ENCODE measurements at places on chromosomes 1 and 21.

- peak; percentile 64 for DNase-seq
Measured at GRCh38 chr21:36260030-36260787, 59.8 kb upstream of the MORC3 start.

DNA sequence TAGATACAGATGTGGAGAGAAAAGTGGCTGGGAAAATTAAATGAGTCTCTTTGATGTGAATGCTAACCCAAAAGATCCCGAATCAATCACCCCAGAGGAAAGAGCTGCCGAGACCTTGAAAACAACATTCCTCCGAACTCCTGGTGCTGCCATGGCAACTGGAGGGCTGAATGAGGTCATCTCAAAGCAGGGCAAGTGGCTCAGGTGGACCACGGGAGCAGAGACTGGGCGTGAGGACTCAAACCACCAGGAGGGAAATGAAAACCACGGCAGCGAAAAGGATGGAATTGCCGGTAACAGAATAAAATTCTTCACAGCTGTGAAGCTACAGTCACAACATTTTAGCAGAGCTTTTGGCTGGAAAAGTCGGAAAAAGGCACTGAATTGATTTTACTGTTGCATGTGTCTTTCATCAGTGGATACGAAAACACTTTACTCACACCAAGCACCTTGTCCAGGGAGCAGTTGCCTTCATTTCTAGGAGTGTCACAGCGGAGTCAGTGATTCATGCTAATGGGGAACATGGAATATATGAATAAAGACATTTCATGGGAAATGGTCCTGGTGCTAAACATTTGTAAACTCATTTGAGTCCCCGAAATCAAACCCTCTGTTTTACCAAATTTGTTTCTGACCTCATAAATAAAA is 23.2 kb upstream of the BECN2 start:
- no peak for DNase-seq

GRCh38 chr1:94801919-94802546 is 18.1 kb upstream of the SLC44A3 start:
- DNase-seq, result no peak

- DNase-seq, result no peak
Measured at GRCh38 chr21:26833460-26833939, 11.7 kb downstream of the ADAMTS1 start.

- DNase-seq, result no peak
Measured at GRCh38 chr1:12204754-12205658, 24.8 kb upstream of the VPS13D start.

- DNase-seq, result no peak
Measured at GRCh38 chr1:6126028-6126427, 54.1 kb downstream of the CHD5 start.

- no peak for DNase-seq
Measured at GRCh38 chr1:226678701-226679100, 60.4 kb downstream of the ITPKB start.

GRCh38 chr1:88472298-88472697 is 211.8 kb upstream of the PKN2 start:
- no peak for DNase-seq

GRCh38 chr1:226411619-226412018 is 3.7 kb upstream of the PARP1 start:
- DNase-seq, result no peak

GRCh38 chr1:64229307-64229706 is 25.9 kb downstream of the UBE2U start:
- DNase-seq, result no peak

DNA sequence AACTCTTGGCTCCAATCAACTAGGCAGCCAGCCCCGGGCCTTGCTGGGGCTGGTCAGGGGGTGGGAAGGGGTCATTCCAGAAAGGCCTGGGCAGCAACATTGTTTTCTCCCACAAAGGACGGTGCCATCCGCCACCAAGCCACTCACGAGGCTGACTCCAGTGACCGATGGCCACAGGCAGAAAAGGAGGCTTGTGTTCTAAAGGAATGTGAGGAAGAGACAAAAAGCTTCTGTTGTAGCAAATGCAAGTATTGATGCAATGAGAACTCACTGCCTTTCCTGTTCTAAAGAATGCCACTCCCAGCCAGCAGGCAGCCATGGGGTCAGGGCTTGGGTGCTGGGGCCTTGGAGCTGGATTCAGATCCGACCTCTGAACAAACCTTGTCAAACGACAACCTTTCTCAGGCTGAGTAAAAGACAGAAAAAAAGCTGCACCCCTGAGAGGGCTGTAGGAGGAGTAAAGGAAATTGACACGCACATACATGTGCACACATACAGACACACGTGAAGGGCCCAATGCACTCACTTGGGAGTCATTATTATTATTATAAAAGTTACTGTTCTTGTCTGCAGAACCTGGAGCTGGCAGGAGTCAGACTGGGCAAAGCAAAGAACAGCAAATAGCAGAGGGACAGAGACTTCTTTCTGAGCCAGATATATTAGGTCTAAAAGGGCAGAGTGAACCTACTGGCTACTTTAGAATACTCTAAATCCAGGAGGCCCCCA is 13.9 kb upstream of the PRMT2 start:
- no peak for DNase-seq

GRCh38 chr1:239802275-239802674 is 289.4 kb upstream of the FMN2 start:
- no peak for DNase-seq

GRCh38 chr1:243409284-243409683 is 153.4 kb downstream of the SDCCAG8 start:
- DNase-seq, result no peak

DNA sequence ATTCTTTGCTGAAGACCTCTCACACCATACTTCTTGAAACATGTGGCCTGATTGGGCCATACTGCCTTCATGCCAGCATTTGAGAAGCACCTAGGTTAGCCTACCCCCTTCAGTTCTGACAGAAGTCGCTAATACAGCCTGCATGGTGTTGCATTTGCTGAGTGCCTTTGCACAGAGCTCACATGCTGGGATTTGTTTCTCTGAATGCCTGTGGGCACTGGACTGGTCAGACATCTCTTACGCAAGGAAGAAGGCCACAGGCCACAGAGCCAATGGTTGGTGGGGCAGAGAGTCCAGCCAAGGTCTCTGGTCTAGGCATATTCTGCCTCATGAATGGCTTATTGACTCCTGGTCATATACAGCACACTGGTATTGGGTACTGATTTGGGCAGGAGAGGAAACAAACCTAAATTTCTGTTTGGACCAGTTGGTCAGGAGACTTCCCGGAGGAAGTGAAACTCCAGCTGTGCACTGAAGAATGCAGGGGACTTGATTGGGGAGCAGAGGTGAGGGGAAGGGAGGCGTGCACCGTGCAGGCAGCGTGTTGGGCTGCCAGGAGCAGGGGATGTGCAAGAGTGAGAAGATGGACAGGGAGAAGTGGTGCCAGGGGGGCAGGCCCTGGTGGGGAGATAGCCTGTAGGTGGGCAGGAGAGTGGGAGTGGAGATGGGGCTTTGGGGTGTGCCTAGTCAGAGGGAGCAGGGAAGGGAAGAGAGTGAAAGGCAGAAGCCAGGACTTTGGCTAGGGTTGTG is 18.1 kb downstream of the URB2 start:
- DNase-seq, result no peak

- DNase-seq, result no peak
Measured at GRCh38 chr1:232598837-232599177, 31.1 kb downstream of the SIPA1L2 start.

GRCh38 chr1:191206513-191207207 is 729.0 kb upstream of the BRINP3 start:
- DNase-seq, result no peak

DNA sequence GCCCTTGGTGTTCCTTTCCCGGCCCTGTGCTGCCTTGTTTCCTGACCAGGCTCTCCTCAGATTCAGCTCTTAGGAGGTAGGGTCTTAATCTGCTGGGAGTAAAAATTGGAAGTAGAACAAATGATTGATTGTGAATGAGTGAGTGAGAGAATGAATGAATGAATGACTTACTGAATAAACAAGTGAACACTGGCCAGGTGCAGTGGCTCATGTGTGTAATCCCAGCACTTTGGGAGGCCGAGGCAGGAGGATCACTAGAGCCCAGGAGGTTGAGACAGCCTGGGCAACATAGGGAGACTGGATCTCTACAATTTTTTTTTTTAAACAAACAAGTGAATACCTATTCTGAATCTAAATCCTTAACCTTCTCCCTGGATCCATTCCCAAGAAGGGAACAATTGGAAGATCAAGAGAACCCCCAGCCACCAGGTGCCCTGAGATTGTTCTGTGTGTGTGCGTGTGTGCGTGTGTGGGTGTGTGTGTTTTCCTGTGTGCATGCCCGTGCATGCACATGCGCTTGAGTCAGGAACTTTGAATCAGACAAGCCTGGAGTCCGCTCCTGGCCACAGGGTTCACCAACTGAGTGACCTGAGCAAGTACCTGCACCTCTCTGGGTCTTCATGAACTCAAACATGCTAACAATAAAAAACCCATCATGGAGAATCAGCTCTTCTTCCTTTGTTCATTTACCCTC is 24.3 kb upstream of the CITED4 start:
- no peak for DNase-seq

GRCh38 chr21:29704719-29705118 is 235.1 kb downstream of the GRIK1 start:
- DNase-seq, result no peak

GRCh38 chr1:197195100-197195499 is 48.6 kb upstream of the ASPM start:
- DNase-seq, result no peak

GRCh38 chr1:24865168-24865567 is 64.9 kb downstream of the RUNX3 start:
- peak; percentile 10 for DNase-seq

GRCh38 chr1:163876546-163876945 is 554.8 kb downstream of the NUF2 start:
- DNase-seq, result no peak

GRCh38 chr1:9589144-9589718 is 520 bp downstream of the TMEM201 start:
- DNase-seq, result peak; percentile 69

DNA sequence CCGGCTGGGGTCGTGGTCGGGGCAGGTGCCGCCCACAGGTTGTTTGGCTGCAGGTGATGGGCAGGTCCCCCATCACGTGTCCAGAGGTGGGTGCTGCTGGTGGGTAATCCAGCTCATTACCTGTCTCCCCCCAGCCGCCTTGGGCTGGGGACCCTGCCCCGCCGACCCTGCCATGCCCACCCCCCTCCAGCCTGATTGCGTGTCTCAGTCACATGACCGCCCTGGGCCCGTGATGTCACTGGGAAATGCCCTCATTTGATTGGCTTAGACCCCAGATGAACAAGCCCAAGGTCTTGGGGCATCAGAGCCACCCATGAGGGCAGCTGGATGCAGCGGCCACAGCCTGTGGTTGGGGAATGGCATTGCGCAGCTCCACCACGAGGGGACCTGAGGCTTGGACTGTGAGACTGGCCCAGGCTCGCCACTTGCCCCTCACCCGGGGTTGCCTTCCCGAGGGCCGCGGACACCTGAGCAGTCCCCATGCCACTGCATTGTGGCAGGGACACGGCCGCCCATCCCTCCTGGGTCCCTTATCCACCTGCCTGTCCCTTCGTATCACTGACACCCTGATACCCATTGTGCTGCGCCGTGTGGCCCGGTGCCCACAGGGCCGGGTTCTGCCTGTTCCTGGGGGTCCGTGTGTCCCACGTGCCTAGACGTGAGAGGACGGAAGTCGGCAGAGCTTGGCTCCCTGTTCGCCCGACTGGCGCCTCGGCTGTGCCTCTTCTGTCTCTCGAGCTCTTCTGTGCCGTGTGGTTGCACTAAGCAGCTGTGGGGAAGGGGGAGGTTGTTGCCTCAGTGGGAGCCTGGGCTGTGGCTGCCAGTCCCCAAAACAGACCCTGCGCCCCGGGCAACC is 68.0 kb downstream of the FAAP20 start:
- no peak for DNase-seq

Data from stimulated activated effector memory CD8-positive, alpha-beta T cell treated with anti-CD3 and anti-CD28 coated beads, Interleukin-12 subunit alpha, Interleukin-12 subunit beta, amount 100 ng/mL, for 72 hours (primary cell).